ENCODE measurements at places on chromosomes 5 and 9.
A peak's percentile ranks its signal among the peaks of the same experiment; 100 is the strongest.

DNA sequence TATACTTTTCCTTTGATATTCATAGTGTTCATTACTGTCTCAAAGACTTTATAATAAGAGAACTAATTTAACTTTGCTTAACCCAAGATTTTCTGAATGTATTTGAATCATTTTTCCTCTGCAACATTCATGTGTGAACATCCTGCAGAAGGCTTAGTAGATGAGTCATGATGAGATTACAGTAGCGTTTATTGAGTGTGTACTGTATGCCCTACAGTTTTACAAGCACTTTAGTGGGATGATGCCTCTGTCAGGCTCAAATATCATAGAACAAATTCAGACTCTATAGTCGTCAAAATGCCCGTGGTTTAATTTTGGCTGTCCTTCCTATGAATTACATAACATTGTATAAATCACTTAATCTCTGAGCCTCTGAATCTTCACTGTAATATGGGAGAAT, 41.2 kb downstream of the FYB1 start:
- DNase-seq: no peak

- DNase-seq: peak; percentile 68
Measured at GRCh38 chr5:159878988-159879471, 37.3 kb upstream of the ADRA1B start.

- no peak for DNase-seq
Measured at GRCh38 chr9:133349965-133350616, 2.1 kb downstream of the RPL7A start.

- no peak for DNase-seq
Measured at GRCh38 chr9:130174920-130175321, 2.7 kb downstream of the NCS1 start.

DNA sequence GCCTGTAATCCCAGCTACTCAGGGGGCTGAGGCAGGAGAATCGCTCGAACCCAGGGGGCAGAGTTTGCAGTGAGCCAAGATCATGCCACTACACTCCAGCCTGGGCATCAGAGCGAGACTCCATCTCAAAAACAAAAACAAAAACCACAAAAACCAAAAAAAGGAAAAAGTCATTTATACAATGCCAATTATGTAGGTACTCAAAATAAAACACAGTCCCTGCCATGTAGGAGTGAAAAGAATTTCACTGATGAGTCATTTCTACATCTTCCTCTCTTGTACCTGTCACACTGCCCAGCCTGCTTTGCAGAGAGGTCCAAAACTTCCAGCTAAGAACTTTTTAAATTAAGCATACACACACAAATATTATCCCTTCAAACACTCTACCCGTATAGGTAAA, 215.8 kb downstream of the EPB41L4A start:
- DNase-seq: no peak
